ENCODE measurements at places on chromosomes 4 and X.

- DNase-seq = no peak
Measured at GRCh38 chr4:57374866-57375595, 264.8 kb upstream of the IGFBP7 start.

- no peak for DNase-seq
Measured at GRCh38 chr4:30801876-30802275, 81.7 kb downstream of the PCDH7 start.

GRCh38 chrX:138917781-138918180, 206.3 kb upstream of the FGF13 start:
- no peak for DNase-seq

DNA sequence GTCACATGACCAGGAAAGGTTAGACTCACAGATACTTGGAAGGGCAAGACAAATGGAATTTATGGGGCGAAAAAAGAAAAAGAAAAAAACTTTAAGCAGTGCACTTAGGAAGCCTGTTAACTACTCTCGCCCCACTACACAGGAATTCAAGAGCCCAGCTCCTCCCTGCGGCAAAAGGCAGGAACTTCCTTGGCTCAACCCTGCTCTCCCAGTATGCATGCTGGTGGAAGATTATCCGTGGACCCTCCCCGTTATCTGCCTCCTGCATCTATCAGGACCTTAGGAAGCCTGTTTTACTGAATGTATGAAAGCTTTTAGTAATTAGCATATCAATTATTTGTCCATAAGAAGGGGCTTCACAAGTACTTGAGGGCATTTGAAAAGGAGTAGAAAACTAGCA, 40.1 kb upstream of the RPA4 start:
- DNase-seq = no peak

DNA sequence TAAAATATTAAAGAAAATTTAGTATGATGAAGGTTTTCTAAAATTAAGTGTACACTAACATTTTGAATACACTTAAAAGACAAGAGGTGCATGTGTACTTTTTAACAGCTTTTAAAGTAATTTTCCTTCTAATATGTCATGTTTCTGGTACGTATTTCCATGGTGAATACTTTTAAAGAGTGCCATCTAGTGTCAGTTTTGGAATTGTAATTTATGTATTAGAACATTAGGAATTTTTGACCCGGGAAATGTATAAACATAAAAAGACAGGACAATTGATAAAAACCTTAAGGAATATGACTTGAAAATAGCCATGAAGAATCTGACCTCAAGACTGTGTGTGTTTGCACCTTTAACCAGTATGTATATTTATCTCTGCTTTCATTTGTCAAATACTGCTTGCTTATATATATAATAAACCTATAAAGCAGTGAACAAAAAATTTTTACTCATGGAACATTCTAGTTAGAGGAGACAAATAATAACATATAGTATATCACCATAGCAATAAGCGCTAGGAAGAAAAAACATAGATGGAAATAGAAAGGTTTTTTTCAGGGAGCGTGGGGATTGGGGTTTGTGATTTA, 7.2 kb downstream of the GSTCD start:
- no peak for DNase-seq

DNA sequence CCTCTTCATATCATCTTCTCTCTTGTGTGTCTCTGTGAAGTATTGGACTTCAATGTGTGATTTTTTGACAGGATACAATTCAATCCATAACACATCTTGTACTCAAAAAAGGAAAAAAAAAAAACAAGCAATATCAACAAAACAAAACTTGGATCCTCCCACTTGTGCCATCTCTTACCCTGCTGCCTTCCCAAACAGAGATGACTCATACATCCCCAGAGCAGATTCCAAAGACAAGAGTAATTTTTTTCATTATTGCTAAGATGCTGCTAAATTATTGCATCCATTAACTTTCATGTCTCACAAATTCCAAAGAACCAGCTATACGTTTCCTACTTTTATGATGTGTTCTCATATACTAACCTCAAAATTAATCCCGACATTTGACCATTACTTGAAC, 479.2 kb downstream of the GBA3 start:
- no peak for DNase-seq

DNA sequence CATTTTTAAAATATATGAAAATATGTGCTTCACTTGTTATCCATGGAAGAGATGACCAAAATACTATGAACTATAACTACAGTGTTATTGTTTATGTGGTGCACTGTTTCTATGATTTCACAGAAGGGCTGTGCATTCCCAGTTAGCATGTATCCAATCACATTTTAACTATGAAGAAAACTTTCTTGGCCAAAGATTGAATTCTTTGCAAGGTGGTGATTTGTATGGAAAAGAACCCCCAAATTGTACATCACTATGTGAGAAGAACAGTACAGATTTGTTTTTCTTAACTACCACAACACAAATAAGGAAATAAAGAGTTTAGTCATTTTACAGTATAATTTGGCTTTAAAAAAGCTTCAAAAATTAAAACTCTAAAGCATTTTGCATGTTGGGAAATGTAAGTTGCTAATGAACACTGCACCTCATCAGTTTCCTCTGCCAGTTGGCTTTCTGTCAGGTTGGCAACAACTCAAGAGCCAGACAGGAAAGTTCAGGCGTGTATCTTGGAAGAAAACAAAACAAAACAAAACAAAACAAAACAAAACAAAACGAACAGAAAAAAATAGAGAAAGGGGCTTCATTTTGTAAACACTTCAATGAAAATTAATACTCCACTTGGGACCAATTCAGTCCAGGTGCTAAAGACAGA, 237.0 kb downstream of the SCFD2 start:
- peak; percentile 4 for DNase-seq

DNA sequence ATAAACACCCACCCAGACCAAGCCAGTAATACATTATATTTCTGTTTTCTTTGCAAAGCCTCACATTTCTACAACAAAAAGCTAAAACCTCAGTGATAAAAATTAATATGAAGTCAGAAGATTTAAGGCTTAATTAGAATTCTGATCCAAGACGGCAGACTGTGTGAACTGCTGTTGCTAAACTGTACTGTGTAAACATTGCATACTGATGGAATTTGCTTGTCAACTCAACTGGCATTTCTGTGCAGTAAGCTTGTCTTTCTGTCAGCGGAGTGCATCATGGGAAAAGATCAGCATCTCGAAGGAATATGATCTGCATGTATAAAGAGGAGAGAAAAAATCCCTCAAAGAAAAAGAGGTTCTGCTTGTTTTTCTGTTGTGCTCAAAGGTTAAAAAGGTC, 69.4 kb upstream of the SPANXB1 start:
- no peak for DNase-seq

- peak; percentile 40 for DNase-seq
Measured at GRCh38 chrX:68732906-68733493, 85.5 kb downstream of the STARD8 start.

GRCh38 chr4:7299010-7299907, 106.9 kb downstream of the SORCS2 start:
- DNase-seq = no peak

DNA sequence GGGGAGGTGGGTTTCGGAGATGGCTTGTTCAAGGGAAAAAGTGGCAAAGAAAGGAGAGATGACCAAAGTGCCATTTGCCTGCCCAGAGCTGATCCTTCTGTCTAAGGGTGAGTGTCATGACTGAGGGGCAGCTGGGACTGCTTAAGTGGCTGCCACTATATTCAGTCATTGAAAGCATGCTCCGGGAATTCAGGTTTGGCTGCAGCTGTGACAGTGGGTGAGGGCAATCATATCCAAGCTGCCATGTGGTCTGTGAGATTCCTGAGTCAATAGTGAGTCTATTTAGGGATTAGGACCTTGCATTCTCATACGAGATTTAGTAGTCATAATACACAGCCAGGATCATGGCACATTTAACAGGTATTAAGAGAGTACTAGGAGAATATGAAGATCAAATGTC, 138.8 kb upstream of the BANK1 start:
- DNase-seq = peak; percentile 52

GRCh38 chrX:45322382-45322781, 121.7 kb upstream of the DIPK2B start:
- DNase-seq = peak; percentile 49

DNA sequence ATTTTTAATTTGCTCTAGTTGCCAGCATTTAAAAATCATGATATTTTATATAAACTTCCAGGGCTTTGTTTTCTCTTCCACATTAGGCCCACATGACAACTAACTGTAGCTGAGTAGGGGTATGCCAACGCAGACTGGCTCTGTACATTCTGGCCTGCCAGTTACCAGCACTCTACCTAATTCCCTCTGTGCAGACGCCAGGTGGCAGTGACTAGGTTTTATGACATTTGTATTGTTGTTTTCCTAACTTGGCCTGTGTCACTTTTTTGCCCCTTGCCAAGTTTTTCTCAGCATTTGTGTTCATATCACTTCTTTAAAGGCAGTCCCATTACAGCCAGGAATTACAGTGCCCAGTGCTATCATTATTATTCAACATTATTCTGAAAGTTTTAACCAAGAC, 347.5 kb downstream of the NKX6-1 start:
- peak; percentile 13 for DNase-seq

DNA sequence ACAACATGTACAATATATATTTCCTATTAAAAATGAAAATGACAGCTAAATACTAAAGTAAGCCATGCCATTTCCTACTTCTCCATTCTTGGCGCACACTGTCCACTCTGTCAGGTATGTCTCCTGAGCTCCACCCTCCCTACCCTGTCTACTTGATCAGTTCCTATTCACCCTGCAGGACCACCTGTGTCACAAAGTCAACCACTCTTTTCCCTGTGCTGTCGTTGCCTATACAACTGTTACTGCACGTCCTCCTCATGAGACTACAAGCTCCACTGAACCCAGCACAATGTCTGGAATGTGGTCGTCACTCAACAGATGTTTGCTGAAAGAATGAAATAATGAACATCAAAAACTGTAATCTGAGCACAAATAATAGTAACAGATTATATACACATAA, 54.9 kb downstream of the SLC9A7 start:
- no peak for DNase-seq

- peak; percentile 88 for DNase-seq
Measured at GRCh38 chr4:44629280-44629866, 22.1 kb downstream of the YIPF7 start.

GRCh38 chr4:154376486-154376885, 115.1 kb downstream of the DCHS2 start:
- no peak for DNase-seq

GRCh38 chrX:57596109-57596508, 4.3 kb downstream of the ZXDB start:
- no peak for DNase-seq

DNA sequence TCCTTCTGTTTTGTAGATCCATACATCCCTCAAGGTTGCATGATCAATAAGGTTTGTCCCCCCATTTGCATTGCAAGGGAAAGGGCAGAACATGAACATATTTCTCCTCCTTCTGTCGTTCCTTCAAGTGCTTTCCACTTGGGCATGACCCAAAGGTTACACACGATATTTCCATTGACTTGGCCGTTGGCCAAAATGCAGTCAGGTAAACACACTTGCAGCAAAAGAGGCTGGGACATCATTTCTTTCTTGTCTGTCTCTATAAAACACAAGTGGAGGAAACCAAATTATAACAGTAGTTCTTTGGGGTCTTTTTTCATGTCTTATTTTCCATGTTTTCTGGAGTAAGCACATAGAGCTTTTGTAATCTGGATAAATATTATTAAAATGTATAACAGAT, 156.1 kb downstream of the FRAS1 start:
- no peak for DNase-seq

GRCh38 chr4:34066126-34066525, 2178.2 kb downstream of the ARAP2 start:
- DNase-seq = no peak

DNA sequence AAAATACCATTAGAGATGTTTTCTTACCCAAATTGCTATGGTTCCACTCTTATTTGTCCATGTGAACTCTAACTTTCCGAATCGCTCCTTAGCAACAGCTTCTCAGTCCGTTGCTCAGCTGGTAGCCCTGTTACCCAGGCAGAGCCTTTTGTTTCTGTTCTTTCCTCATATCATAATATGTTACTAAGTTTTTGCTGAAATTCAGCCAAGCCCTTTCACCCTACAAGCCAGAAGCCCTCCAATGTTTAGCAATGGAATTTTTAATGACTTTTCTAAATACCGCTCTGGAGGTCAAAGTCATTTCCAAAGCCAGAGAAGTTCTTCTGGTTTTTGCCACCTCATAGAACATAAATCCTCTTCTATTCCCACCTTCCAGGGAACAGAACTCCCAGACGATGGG, 1029.5 kb downstream of the C4orf33 start:
- no peak for DNase-seq

DNA sequence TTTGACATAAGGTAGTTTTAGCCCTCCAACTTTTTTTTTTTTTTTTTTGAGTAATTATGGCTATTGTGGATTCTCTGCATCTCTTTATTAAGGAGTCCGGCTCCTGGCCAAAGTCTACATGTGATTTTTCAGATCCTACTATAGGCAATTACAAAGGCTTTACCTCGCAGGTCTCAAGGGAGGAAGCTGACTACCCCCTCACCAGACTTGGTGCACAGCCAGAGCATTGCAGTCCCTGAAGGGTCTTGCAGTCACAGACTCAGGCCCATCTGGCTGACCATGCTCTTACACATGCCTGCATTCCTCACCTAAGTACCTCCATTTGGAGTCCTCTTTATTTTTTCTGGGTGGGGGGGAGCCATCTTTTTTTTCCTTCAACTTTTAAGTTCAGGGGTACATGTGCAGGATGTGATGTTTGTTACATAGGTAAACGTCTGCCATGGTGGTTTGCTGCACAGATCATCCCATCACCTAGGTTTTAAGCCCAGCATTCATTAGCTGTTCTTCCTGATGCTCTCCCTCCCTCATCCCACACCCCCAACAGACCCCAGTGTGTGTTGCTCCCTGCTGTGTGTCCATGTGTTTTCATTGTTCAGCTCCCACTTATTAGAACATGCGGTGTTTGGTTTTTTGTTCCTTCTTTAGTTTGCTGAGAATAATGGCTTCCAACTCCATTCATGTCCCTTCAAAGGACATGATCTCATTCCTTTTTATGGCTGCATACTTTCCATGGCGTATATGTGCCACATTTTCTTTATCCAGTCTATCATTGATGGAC, 88.4 kb upstream of the STIM2 start:
- DNase-seq = peak; percentile 38

DNA sequence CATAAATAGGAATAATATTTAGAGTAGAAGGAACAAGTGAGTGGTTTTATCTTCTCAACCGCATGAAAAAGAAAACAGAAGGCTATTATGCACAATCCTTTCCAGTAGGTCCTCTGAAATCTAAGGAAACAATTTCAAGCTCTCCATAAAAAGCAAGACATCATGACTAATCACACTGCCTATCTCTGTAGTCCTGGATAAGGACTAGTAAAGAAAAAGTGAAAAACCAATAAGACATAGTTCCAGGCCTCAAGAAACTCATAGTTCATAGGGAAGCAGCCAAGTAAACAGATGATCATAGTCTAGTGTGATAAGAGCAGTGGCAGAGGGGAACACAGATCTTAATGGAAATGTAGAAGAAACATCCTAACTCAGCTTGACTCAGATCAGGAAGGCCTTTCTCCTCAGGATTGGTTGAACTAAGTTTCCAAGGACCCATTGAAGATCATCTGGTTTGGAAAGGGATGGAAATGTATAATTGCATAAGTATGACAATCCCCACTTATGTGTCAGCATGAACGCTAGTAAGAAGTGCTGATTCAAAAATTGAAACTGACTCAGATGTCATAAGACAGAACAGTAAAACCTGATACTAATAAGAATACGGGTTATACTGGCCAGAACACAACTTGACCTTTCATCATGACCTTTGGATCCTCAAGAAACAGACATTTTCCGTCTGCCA, 155.3 kb downstream of the GRIA3 start:
- DNase-seq = no peak

- DNase-seq = no peak
Measured at GRCh38 chr4:70768301-70768948, 46.7 kb downstream of the RUFY3 start.

- DNase-seq = no peak
Measured at GRCh38 chr4:127997534-127998388, 32.6 kb downstream of the ABHD18 start.

GRCh38 chrX:11499076-11500044, 166.4 kb downstream of the ARHGAP6 start:
- DNase-seq = no peak

All from NCI-H446 (cell line).